Breast epithelium (tissue), 4 donors: ENCODE measurements at places on chromosomes 6 and 20.

- no peaks in the 10 kb centered on the region for H3K36me3 ChIP-seq
- no peak overlapping the region for H3K27ac ChIP-seq
- DNase-seq = no peak
- H3K4me1 ChIP-seq = no peaks in the 10 kb centered on the region
- H3K27me3 ChIP-seq = no peaks in the 10 kb centered on the region
Measured at GRCh38 chr6:347232-347631, 44.3 kb upstream of the IRF4 start.

DNA sequence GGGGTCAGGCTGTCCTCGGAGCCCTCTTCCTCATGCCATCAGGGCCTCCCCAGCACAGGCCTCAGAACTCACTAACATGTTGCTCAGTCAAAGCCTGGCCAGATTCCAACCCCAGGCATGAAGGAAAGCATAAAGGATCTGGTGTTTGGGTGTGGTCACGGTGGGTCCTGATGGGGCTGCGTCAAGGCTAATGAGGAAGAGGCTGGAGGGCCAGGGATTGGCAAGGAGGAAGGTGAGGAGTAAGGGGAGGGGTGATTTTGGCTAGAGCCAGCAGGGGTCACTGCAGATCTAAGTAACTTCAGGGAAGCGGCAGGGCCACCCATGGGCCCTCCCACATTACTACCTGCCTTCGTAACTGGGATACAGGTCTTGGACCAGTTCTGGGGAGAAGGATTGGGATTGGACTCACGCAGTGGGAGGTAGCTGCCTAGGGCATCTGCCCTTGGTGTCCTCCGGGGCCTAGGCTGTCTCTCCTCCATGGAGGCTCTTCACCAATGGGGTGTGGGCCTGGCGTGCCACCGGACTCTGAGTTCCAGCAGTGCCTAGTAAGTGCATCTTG is 36.2 kb upstream of the MRPS18A start:
- peak overlapping the region; percentile 68 for H3K27ac ChIP-seq
- DNase-seq = peak; percentile 66
- H3K27me3 ChIP-seq = no peaks in the 10 kb centered on the region
- no peaks in the 10 kb centered on the region for H3K36me3 ChIP-seq
- peaks cover 11% of the 10 kb centered on the region for H3K4me1 ChIP-seq

- DNase-seq = no peak
- H3K36me3 ChIP-seq = no peaks in the 10 kb centered on the region
- no peaks in the 10 kb centered on the region for H3K4me1 ChIP-seq
- H3K27me3 ChIP-seq = peaks cover 2% of the 10 kb centered on the region
- H3K4me3 ChIP-seq = no peak overlapping the region
Measured at GRCh38 chr20:59400708-59401107, 100.3 kb downstream of the EDN3 start.

DNA sequence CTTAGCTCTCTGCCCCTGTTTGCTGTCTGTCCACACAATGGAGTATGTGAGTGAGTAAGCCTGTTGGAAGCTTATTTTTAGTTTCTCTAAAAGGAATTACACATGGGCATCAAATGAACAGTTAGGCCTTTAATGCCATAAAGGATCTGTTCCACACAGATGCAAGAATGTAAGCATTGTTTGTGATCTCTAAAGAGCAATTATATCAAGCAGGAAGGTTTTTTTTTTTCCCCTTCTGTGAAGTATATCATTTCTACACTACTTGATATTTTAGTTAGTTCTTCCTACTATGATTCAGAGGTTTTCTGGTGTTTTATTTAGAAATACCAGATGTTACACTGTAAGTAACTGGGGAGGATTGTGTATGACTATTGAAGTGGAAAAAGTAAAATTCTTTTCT is 627.5 kb downstream of the COL12A1 start:
- no peaks in the 10 kb centered on the region for H3K36me3 ChIP-seq
- no peak for DNase-seq
- H3K27me3 ChIP-seq = no peaks in the 10 kb centered on the region
- no peak overlapping the region for H3K27ac ChIP-seq
- H3K4me3 ChIP-seq = no peak overlapping the region

DNA sequence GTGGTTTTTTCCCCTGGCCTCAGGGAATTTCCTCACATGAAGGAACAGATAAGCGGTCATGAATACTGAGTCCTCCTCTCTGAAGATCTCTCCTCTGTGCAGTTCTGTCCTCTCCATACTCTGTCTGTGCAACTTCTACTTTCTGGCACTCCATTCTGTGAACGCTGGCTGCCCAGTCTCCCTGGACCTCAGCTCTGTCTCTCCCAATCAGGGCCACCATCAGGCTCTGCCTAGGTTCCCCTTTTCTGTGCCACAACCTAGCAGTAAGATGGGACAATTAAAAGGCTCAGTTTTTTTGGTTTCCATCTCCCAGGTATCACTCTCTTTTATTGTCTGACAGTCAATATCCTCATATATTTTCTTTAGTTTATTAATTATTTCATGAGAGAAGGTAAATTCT is 4.8 kb upstream of the ADGB start:
- DNase-seq = no peak
- H3K36me3 ChIP-seq = no peaks in the 10 kb centered on the region
- H3K4me3 ChIP-seq = no peak overlapping the region
- no peaks in the 10 kb centered on the region for H3K4me1 ChIP-seq
- no peak overlapping the region for H3K27ac ChIP-seq

DNA sequence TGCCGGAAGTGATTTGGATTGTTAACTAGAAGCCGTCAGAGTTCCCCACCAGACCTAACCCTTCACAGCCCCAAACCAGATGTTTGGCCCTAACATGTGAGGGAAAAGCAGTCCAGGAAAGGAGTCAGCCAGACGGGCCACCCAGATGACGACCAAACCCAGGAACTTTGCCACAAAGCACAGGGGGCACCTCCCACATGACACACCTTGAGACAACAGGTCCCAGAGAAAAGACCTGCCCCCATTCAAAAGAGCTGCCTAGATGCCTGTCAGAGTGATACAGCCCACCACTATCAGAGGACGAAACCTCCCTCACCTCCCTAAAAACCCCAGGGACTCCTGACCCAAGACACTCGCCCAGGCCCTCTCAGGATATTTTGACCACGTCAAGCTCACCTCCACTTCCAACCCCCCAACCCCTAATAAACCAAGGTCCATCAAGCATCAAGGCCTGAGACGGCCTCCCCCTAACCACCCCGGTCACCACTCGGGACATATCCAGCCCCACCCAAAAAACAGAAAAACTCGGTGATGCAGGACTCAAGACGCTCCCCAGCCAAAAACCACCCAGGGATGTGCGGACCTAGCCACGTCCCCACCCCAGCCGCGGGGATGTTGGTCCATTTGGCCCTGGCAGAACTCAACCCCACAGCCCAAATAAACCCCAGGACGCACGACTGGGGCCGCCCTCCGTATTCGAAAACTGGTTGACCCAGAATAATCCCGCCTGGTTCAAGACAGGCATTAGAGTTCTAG is 662 bp downstream of the ZNF343 start:
- no peaks in the 10 kb centered on the region for H3K27me3 ChIP-seq
- no peaks in the 10 kb centered on the region for H3K4me1 ChIP-seq
- peak; percentile 26 for DNase-seq

DNA sequence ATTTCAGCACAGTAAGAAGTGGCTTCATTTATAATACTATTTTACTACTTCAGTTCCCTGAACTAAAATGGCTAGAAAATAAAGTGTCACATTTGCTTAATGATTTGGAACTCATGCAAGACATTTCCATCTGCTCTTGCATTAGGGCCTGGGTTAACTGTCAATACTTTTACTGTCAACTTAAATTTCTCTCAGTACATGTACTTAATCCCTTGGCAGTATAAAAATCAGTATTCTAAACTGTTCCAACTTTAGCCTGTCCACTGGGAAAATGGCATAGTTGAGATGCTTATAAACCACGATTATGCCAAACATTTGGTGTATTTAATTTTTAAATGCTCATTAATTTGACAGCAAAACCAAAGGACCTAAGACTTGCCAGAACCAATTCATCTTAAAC is 154.5 kb downstream of the ASCC3 start:
- no peaks in the 10 kb centered on the region for H3K27me3 ChIP-seq
- H3K4me3 ChIP-seq = no peak overlapping the region
- H3K4me1 ChIP-seq = no peaks in the 10 kb centered on the region
- no peak for DNase-seq

DNA sequence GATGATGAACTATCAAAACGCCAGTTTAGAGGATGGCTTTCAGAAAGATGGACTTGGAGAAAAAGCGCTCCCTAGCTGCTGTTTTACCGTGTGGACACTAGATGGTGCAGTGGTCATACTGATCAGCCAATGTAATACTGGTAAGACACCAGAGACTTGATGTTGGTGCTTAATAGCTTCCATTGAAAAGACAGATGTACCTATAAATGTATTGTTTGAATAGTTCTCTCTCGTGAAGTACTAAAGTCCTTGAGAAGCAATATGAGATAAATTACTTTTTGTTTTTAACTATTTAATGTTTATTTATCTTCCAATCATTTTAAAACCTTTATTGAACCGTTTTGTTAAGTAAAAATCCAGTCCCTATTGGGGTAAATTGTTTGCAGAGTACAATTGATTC is 63.9 kb upstream of the FUCA2 start:
- H3K27ac ChIP-seq = no peak overlapping the region
- no peaks in the 10 kb centered on the region for H3K27me3 ChIP-seq
- DNase-seq = no peak
- H3K4me3 ChIP-seq = no peak overlapping the region
- H3K36me3 ChIP-seq = no peaks in the 10 kb centered on the region
- H3K4me1 ChIP-seq = no peaks in the 10 kb centered on the region

- no peak overlapping the region for H3K4me3 ChIP-seq
- no peak overlapping the region for H3K27ac ChIP-seq
Measured at GRCh38 chr6:24273096-24273870, 84.6 kb downstream of the DCDC2 start.

GRCh38 chr20:32649697-32650400 is 23.9 kb downstream of the C20orf203 start:
- no peak for DNase-seq
- H3K36me3 ChIP-seq = no peaks in the 10 kb centered on the region
- no peak overlapping the region for H3K27ac ChIP-seq
- no peaks in the 10 kb centered on the region for H3K27me3 ChIP-seq
- H3K4me1 ChIP-seq = no peaks in the 10 kb centered on the region
- no peak overlapping the region for H3K4me3 ChIP-seq

DNA sequence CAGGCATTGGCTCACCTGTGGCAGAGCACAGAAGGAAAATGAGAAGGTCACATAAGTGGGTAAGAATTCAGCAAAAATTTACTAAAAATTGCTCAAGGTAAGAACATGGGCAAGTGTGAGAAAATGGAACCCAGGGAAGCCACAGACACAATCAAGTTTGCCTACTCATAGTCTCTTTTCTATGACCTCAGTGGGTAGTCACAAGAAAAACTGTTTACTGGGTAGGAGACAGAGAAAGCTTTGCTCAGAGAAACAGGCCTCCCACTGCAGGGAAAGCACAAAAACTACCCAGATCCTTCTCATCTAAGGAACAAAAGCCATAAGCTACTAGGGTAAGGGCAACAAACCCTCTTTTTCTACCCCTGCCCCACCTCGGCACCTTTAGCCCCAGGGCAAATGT is 35.2 kb downstream of the FAM184A start:
- DNase-seq = no peak
- H3K27ac ChIP-seq = no peak overlapping the region
- H3K27me3 ChIP-seq = no peaks in the 10 kb centered on the region
- H3K4me1 ChIP-seq = no peaks in the 10 kb centered on the region

- H3K4me3 ChIP-seq = no peak overlapping the region
- peaks cover 4% of the 10 kb centered on the region for H3K36me3 ChIP-seq
- DNase-seq = no peak
- H3K4me1 ChIP-seq = no peaks in the 10 kb centered on the region
- H3K27ac ChIP-seq = peak overlapping the region; percentile 75
Measured at GRCh38 chr6:138410048-138410735, 6.2 kb downstream of the HEBP2 start.

DNA sequence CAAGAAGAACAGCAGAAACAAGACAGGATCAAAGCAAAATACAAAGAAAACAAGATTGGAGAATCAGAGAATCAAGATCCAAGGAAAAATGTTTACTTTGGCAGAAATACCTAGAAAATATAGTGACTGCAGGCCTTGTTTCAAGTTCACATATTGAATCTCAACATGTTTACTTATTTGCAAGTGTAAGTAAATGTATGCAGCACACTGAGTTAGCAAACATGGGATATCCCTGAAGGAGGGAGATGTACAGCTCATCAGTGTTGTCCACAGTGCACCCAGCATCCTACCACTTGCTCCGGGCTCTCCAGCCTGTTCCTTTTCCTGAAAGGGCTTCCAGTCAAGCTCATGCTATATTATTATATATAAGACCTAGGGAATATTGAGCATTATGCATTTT is 319.5 kb downstream of the PRL start:
- H3K4me1 ChIP-seq = no peaks in the 10 kb centered on the region
- no peak for DNase-seq
- H3K4me3 ChIP-seq = no peak overlapping the region
- no peaks in the 10 kb centered on the region for H3K27me3 ChIP-seq
- no peak overlapping the region for H3K27ac ChIP-seq
- H3K36me3 ChIP-seq = no peaks in the 10 kb centered on the region

DNA sequence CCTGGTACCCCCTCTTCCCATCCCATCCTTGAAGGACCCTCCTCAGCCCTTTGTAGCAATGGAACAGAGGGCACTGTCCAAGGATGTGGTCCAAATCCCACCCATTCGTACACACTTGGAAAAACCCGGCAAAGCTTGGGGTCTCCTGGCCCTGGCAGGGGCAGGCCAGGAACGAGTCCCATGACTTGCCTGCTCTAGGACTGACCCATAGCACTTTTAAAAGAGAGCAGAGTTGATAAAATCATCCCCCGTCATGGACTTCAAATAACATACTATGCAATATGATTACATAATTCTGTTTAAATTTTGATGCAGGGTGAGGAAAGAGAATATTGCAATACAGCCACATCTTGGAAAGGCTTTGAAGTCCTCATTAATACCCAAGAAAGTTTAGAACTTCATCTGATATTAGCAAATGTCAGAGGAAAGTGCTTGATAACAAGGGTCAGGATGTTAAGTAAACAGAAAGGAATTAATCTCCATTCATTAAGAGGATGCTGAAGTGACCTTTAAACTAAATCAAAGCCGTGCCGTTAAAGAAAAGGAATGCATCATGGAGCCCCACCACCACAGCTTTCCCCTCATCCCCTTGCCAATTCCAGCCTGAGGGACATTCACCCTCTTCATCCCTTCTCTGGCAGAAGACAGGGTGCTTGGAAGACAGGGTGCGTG is 60.7 kb upstream of the NXT1 start:
- no peaks in the 10 kb centered on the region for H3K36me3 ChIP-seq
- no peaks in the 10 kb centered on the region for H3K4me1 ChIP-seq
- H3K27ac ChIP-seq = no peak overlapping the region
- DNase-seq = no peak
- H3K27me3 ChIP-seq = no peaks in the 10 kb centered on the region

- H3K4me3 ChIP-seq = no peak overlapping the region
- H3K4me1 ChIP-seq = peaks cover 12% of the 10 kb centered on the region
- DNase-seq = no peak
- no peaks in the 10 kb centered on the region for H3K36me3 ChIP-seq
- H3K27me3 ChIP-seq = no peaks in the 10 kb centered on the region
Measured at GRCh38 chr20:62350098-62350628, 16.9 kb downstream of the LAMA5 start.

DNA sequence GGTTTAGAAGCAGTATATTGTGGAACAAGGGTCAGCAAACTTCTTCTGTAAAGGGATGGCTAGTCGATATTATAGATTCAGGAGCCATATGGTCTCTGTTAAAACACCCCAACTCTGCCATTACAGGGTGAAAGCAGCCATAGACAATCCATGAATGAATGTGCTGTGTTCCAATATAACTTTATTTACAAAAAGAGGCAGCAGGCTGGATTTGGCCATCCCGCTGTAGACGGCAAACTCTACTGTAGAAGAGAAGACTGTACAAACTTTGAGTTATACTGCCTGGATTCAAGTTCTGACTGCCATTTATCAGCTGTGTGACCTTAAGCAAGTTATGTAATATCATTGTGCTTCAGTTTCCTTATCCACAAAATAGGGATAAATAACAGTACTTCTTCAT is 33.7 kb upstream of the SNX9 start:
- no peak overlapping the region for H3K27ac ChIP-seq
- no peak overlapping the region for H3K4me3 ChIP-seq
- H3K27me3 ChIP-seq = no peaks in the 10 kb centered on the region
- no peaks in the 10 kb centered on the region for H3K36me3 ChIP-seq
- no peak for DNase-seq
